ENCODE measurements at places on chromosomes 3 and 15.

- no peak overlapping the region for H3K27ac ChIP-seq
- no peaks in the 10 kb centered on the region for H3K4me1 ChIP-seq
- no peaks in the 10 kb centered on the region for H3K27me3 ChIP-seq
- DNase-seq = no peak
- no peaks in the 10 kb centered on the region for H3K36me3 ChIP-seq
Observed at GRCh38 chr3:180351601-180352000, 250.4 kb upstream of the TTC14 start.

DNA sequence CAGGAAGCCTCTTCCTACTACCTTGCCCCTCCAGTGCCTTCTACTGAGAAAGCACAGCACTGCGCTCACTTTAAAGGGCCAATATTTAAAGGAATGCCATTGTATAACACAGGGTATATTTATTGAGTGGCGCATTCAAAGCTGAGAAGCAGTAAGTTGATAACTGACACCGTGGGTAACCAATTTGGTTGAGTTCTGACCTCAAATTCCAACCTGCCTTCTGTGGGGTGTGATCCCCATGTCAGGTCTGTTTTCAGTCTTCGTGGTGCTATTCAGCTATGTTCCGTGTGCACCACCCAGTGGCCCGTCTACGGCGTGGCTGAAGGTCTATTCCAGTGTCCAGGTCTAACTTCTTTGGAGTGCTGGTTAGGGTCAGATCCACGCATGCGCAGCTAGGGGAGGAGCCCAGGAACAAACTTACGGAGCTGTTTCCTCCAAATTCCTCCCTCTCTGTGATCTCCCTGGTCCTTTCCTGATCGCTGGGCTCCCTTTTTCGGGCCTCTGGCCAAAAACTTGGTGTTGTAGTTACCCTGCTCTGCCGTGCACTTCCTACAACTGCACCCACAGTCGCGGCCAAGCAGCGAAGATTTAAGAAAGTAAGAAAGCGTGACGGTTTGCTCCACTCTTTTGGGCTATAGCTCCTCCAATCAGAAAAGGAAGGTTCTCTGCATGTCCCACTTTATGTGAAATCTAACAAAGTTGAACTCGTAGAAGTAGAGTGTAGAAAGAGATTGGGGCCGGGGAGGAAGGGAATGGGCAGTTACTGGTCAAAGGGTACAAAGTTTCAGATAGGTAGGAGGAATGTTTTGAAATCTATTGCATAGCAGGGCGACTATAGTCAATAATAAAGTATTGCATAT, 7.7 kb downstream of the LRRC2 start:
- H3K4me3 ChIP-seq = peak overlapping the region; percentile 21
- H3K27me3 ChIP-seq = no peaks in the 10 kb centered on the region
- H3K36me3 ChIP-seq = no peaks in the 10 kb centered on the region
- H3K4me1 ChIP-seq = no peaks in the 10 kb centered on the region

GRCh38 chr3:11638495-11639358, 5.0 kb downstream of the VGLL4 start:
- no peaks in the 10 kb centered on the region for H3K27me3 ChIP-seq
- peak overlapping the region; percentile 91 for H3K27ac ChIP-seq
- no peaks in the 10 kb centered on the region for H3K36me3 ChIP-seq

GRCh38 chr3:11698326-11699082, 54.8 kb upstream of the VGLL4 start:
- DNase-seq = no peak
- H3K4me1 ChIP-seq = no peaks in the 10 kb centered on the region

DNA sequence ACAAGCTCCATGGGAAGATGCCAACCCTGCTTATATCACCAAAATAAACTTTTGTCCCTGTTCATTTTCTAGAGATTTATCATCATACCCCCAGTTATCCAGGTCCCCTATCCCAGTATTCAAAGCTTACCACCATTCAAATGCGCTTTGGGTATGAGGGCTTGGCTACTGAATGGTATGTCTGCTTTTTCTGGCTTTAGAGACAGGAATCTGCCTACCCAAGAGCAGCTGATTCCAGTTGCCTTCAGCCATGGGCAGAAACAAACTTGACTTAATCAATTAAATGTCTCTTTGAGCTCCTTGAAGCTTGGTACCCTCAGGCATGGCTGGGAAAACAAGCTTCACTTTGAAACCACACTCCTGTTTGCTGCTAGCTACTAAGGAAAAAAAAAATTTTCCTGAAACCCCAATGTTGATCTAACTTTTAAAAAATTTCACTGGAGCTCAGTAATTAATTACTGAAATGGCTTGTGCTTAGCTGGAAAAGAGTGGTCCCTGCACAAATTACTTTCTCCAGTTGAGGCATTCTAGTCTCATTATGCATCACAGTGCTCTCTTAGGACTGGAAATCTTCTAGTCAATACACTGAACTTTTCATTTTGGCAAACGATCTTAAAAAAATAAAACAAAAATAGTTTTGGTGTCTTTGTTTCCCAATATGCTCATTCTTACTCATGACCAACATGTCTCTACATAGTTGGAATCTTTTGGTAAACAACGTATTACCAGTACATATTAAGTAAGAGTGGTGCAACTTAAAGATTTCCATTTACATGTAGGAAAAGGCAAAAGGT, 242.8 kb downstream of the DTWD1 start:
- DNase-seq = no peak
- no peaks in the 10 kb centered on the region for H3K36me3 ChIP-seq
- no peaks in the 10 kb centered on the region for H3K27me3 ChIP-seq
- H3K4me1 ChIP-seq = peaks cover 4% of the 10 kb centered on the region
- no peak overlapping the region for H3K27ac ChIP-seq

DNA sequence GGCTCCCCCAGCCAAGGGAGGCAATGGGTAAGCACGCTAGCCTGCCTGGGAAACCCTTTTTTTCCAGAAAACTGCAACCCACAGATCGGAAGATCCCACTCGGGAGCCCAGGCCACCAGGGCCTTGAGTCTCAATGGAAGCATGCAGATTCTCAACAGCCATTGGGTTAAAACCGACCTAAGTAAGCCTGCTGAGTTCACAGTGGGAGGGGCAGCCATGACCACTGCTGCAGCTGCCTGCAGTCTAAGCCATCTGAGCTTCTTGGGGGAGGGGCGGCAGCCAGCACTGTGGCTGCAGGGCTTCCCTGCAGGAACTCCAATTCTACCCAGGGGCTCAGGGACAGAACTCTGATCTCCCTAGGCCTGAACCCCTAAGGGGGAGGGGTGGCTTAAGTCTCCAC, 82.0 kb downstream of the DPPA2 start:
- no peaks in the 10 kb centered on the region for H3K4me1 ChIP-seq
- DNase-seq = no peak
- no peak overlapping the region for H3K4me3 ChIP-seq
- H3K27me3 ChIP-seq = no peaks in the 10 kb centered on the region

DNA sequence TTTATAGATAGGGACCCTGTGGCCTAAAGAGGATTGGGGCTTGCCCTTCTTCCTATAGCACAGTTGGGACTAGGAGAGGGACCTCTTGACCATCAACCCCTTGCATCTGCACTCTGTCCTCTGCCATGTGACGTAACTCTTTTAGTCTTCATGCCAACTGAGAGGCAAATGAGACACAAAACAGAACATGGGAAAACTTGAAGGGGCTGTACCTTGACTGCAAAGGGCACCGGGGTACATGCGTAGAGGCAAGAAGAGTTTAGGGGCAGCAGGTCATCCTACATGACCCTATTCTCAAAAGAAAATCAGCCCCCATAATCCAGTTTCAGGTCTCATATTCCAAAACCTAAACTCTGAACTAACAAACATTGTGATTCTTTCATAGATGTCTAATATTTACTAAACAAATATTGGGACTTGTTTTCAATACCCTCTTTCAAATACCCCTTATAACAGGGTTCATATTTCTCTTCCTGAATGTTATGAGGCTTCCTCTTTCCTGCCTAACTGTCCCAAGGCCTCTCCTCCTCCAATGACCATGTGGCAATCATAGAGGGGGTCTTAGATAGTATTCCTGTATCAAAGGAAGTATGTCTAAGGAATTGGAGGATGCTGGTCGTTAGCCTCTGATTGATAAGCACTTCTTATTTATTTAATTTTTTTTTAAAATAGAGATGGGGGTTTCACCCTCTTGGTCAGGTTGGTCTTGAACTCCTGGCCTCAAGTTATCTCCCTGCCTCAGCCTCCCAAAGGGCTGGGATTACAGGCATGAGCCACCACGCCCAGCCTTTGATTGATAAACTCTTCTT, 20.6 kb downstream of the ACKR2 start:
- H3K4me3 ChIP-seq = no peak overlapping the region
- H3K4me1 ChIP-seq = no peaks in the 10 kb centered on the region
- DNase-seq = no peak

DNA sequence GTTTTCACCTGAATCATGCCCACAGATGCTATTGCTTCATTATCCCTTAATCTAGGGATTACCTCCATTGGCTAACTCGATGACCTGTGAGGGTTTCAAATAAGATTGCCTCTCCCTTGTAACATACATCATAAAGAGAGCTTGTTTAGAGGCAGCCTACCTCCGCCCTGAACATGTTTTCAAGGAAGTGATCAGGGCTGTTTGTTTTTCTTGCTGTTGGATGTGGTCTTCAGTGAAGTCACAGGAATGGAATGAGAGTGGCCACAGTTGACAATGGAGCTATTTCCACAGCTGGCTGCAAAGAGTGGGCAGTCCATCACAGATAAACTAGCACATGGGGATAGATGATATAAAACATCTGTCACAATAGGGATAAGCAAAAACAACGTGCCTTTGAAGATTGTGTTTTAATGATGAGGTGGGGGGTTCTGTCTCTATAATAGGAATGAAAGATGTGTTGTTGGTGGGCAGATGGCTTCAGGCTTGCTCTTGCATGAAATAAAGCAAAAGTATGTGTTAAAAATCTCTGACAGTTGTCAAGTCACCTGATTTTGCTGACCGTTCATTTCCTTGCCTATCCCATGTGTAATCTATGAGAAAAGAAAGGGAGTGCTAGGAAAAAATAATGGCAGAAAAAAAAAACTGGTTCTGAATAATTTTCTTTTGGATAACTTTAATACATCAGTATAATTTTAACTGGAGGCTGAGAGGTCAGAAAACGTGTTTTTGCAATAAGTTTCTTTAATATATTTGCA, 642.3 kb downstream of the RBMS3 start:
- H3K36me3 ChIP-seq = no peaks in the 10 kb centered on the region
- DNase-seq = no peak
- H3K4me1 ChIP-seq = no peaks in the 10 kb centered on the region
- no peak overlapping the region for H3K4me3 ChIP-seq
- H3K27ac ChIP-seq = no peak overlapping the region

DNA sequence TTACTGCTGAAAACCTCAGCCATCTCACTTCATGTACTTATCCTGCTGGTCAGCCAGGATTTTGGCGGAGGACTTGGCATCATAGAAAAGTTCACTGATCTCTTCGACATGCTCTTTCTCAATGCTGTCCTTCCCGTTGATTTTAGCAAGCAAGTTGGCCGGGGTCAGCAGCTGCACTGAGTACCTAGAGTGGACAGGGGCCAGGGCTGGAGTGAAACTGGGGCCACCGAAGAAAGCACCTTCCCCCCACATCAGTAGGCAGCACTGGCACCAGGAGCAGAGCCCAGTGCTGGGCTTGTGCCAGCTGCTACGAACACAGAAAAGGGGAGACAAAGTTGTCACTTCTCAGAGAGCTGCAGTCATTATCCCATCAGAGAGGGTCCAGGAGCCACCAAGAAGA, 29.0 kb downstream of the SEC61A1 start:
- no peak overlapping the region for H3K27ac ChIP-seq
- no peak overlapping the region for H3K4me3 ChIP-seq
- H3K27me3 ChIP-seq = no peaks in the 10 kb centered on the region
- H3K36me3 ChIP-seq = no peaks in the 10 kb centered on the region

GRCh38 chr15:49769225-49769624, 148.4 kb downstream of the DTWD1 start:
- H3K4me1 ChIP-seq = no peaks in the 10 kb centered on the region
- H3K27me3 ChIP-seq = no peaks in the 10 kb centered on the region
- H3K27ac ChIP-seq = no peak overlapping the region
- no peak overlapping the region for H3K4me3 ChIP-seq
- no peak for DNase-seq
- H3K36me3 ChIP-seq = no peaks in the 10 kb centered on the region

GRCh38 chr15:67731112-67731721, 94.1 kb upstream of the SKOR1 start:
- no peaks in the 10 kb centered on the region for H3K4me1 ChIP-seq
- no peak overlapping the region for H3K27ac ChIP-seq
- no peaks in the 10 kb centered on the region for H3K36me3 ChIP-seq
- H3K27me3 ChIP-seq = no peaks in the 10 kb centered on the region
- DNase-seq = no peak

GRCh38 chr3:148026009-148026588, 616.9 kb downstream of the ZIC1 start:
- no peaks in the 10 kb centered on the region for H3K27me3 ChIP-seq
- no peaks in the 10 kb centered on the region for H3K36me3 ChIP-seq
- no peak overlapping the region for H3K4me3 ChIP-seq
- no peaks in the 10 kb centered on the region for H3K4me1 ChIP-seq
- no peak overlapping the region for H3K27ac ChIP-seq
- no peak for DNase-seq

- peak overlapping the region; percentile 71 for H3K4me3 ChIP-seq
- H3K4me1 ChIP-seq = peaks cover 4% of the 10 kb centered on the region
- DNase-seq = no peak
- peak overlapping the region; percentile 73 for H3K27ac ChIP-seq
Observed at GRCh38 chr3:49358884-49359225, 702 bp upstream of the GPX1 start.

GRCh38 chr3:152474585-152474984, 205.9 kb downstream of the MBNL1 start:
- no peak for DNase-seq
- no peaks in the 10 kb centered on the region for H3K27me3 ChIP-seq
- H3K27ac ChIP-seq = no peak overlapping the region

DNA sequence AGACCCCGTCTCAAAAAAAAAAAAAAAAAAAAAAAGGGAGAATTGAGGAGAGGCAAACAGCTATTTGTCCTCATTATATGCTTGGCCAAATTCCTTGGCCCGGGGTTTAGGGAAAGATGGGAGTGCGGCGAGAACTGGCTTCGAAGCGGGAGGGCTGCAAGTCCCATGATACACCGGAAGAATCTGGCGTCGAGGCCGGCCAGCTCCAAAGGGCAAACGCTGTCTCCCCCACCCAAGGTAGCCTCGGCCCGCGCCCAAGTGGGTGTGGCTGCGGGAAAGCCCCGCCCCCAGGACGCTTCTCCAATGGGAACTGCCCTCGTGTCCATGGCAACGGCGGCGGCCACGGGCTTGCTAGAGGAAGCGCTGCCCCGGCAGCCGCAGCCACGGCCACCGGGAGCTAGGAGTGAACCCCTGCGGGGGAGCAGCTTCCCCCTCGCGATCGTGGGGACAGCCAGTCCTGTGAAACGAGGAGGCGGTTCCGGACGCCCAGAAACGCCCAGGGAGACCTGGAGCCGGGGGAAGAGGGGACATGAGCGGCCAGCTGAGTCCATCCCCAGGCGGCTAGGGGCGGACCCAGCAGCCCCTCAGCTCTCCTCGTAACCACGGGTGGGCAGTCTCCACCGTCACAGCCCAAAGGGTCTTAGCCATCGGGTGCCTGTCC, at the start of gene TTLL13:
Gene TTLL13 (plus strand): TSS at position 354 of the 661 bp plus-strand sequence. CDS start 1,075 bp downstream, outside the sequence.
- peak within 1 kb of the TSS; percentile 57 for H3K4me3 ChIP-seq
- H3K27ac ChIP-seq = no peak within 1 kb of the TSS
- DNase-seq = peak; percentile 97
- H3K27me3 ChIP-seq = no peaks in the 10 kb centered on the region
- no peaks in the 10 kb centered on the region for H3K36me3 ChIP-seq

- no peaks in the 10 kb centered on the region for H3K27me3 ChIP-seq
- no peak overlapping the region for H3K27ac ChIP-seq
- H3K4me3 ChIP-seq = no peak overlapping the region
- DNase-seq = no peak
- H3K4me1 ChIP-seq = peaks cover 50% of the 10 kb centered on the region
- no peaks in the 10 kb centered on the region for H3K36me3 ChIP-seq
Observed at GRCh38 chr3:12955651-12956315, 114.4 kb upstream of the RPL32 start.

GRCh38 chr3:5260992-5261501, 73.5 kb downstream of the EDEM1 start:
- H3K4me3 ChIP-seq = no peak overlapping the region
- H3K4me1 ChIP-seq = no peaks in the 10 kb centered on the region
- no peak overlapping the region for H3K27ac ChIP-seq
- no peaks in the 10 kb centered on the region for H3K27me3 ChIP-seq

Data from ovary (tissue), 10 donors.